ENCODE measurements at places on chromosomes 13 and 19.
A peak's percentile ranks its signal among the peaks of the same experiment; 100 is the strongest.

DNA sequence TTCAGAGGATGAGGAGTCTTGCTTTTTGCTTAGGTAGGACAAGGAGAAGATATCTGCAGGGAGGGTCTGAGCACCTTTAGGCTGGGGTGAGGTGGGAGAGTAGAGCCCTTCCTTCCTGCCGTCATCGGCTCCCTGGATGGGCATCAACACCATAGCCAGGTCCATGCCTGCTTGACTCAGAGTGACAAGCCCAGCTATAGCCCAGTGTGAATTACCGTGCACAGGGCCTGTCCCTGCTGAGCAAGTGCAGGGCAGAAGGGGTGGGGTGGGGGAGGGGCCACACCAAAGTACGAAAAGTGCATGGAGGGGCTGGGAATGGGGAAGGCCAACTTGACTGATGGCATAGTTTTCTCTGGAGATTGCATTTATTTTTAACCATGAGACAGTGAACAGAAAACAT, 30.3 kb upstream of the RNF113B start:
- H3K36me3 ChIP-seq = no peaks in the 10 kb centered on the region
- no peak overlapping the region for H3K4me3 ChIP-seq
- DNase-seq = no peak
- no peaks in the 10 kb centered on the region for H3K27me3 ChIP-seq
- H3K4me1 ChIP-seq = no peaks in the 10 kb centered on the region
- no peak overlapping the region for H3K27ac ChIP-seq

DNA sequence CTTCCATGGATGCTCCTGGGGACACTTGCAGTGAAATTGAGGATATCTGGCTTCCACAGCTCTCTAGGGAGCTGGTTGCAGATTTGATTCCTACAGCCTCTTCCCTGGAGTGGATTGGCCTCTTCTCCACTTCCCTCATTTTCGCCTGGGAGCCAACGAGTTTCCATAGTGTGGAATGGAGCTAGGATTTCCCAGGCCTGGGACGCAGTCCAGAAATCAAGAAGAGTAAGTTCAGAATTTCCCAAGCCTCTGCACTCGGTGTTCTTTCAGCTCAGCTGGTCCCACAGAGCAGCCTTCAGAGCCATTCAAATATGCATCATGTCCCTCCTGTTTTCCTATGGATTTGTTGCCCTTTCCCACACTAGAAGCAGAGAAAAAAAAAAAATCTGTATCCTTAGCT, 68.2 kb downstream of the RAP2A start:
- no peak overlapping the region for H3K27ac ChIP-seq
- no peaks in the 10 kb centered on the region for H3K4me1 ChIP-seq
- DNase-seq = no peak

DNA sequence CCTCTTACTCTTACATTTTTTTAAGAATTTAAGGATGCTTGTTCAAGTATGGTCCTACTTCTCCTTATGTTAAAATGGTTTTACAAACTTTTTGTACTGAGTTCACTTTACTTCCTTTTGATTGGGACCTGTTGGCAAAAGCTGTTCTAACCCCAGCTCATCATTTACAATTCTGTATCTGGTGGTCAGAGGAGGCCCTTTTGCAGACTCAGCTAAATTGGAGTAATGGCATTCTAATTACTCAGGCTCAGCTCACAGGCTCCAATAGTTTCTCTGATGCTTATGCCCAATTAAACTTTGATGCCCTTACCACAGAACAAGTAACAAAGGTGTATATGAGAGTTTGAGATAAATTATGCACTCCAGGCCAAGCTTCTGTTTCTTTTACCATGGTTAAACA, 1632.0 kb downstream of the UQCRFS1 start:
- no peak overlapping the region for H3K4me3 ChIP-seq
- H3K36me3 ChIP-seq = no peaks in the 10 kb centered on the region
- H3K4me1 ChIP-seq = no peaks in the 10 kb centered on the region
- no peak for DNase-seq

GRCh38 chr13:101453784-101454201, 1.3 kb downstream of the ITGBL1 start:
- no peak overlapping the region for H3K4me3 ChIP-seq
- DNase-seq = no peak
- peaks cover 15% of the 10 kb centered on the region for H3K27me3 ChIP-seq
- H3K27ac ChIP-seq = no peak overlapping the region
- H3K36me3 ChIP-seq = no peaks in the 10 kb centered on the region

GRCh38 chr19:14439014-14439413, 5.9 kb downstream of the PKN1 start:
- peaks cover 26% of the 10 kb centered on the region for H3K36me3 ChIP-seq
- DNase-seq = no peak
- peaks cover 32% of the 10 kb centered on the region for H3K4me1 ChIP-seq
- H3K27ac ChIP-seq = no peak overlapping the region
- H3K4me3 ChIP-seq = no peak overlapping the region
- H3K27me3 ChIP-seq = no peaks in the 10 kb centered on the region

- H3K27me3 ChIP-seq = no peaks in the 10 kb centered on the region
- peak overlapping the region; percentile 13 for H3K4me3 ChIP-seq
- no peak for DNase-seq
- peak overlapping the region; percentile 86 for H3K27ac ChIP-seq
- H3K4me1 ChIP-seq = peaks cover 29% of the 10 kb centered on the region
Observed at GRCh38 chr19:29715701-29716581, 880 bp upstream of the C19orf12 start.

GRCh38 chr13:54687173-54687572, 1658.6 kb downstream of the OLFM4 start:
- no peaks in the 10 kb centered on the region for H3K4me1 ChIP-seq
- H3K36me3 ChIP-seq = no peaks in the 10 kb centered on the region
- H3K4me3 ChIP-seq = no peak overlapping the region
- H3K27ac ChIP-seq = no peak overlapping the region
- DNase-seq = no peak
- H3K27me3 ChIP-seq = no peaks in the 10 kb centered on the region

DNA sequence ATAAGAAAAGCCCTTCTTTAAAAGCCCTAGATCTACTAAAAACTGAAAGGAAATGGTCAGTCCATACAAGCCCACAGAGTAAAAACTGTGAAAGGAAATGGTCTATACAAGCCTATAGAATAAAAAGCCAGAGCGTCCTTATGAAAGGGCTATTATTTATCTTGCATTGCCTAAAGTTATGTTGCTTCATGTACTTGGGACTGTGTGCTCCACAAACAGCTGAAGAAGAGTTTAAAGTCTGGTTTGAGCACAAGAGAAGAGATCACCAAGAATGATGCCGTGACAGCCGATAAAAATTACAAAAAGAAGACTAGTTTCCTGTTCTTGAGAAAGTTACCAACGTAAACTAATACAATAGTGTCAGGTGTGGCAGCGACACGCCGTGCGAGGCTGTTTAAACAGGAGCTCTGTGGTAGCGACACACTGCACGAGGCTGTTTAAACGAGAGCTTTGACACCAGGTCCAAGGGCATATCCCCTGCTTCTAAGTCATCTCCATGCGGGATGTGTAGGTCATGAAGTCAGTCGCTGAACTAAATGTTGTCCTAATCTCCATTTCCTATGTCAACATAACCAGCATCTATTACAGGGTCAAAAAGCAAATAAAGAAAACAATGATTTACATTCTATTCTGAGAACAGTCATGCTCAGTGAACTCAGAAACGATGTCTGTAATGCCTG, 24.9 kb downstream of the PCID2 start:
- H3K4me1 ChIP-seq = no peaks in the 10 kb centered on the region
- peaks cover 74% of the 10 kb centered on the region for H3K36me3 ChIP-seq
- H3K27me3 ChIP-seq = no peaks in the 10 kb centered on the region
- no peak overlapping the region for H3K4me3 ChIP-seq

DNA sequence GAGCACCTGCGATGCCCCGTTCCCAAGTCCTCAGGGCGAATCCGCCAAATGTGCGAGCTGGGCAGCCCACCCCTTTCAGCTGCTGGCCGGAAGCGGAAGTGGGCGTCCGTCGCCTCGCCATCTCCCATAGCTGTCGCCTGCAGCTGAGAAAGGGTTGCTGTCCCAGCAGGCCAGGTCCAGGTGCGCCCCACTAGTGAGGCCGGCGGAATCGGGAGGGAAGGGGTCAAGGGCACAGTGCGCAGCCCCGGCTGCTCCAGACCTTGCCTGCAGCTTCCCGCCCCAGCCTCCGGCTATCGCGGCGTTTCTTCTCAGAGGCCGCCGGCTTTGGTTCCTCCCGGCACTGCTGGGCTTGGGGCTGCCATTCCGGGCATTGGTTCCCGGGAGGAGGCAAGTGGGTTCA, at the start of gene ZNF177:
Gene ZNF177 (plus strand): TSS at position 109 of the 400 bp plus-strand sequence. CDS start 15,299 bp downstream, outside the sequence.
- no peak for DNase-seq
- no peak within 1 kb of the TSS for H3K27ac ChIP-seq
- peaks cover 8% of the 10 kb centered on the region for H3K4me1 ChIP-seq

- H3K4me3 ChIP-seq = no peak overlapping the region
- no peak overlapping the region for H3K27ac ChIP-seq
- H3K36me3 ChIP-seq = no peaks in the 10 kb centered on the region
- H3K4me1 ChIP-seq = peaks cover 7% of the 10 kb centered on the region
Observed at GRCh38 chr19:43628646-43629326, 9.4 kb upstream of the ZNF428 start.

DNA sequence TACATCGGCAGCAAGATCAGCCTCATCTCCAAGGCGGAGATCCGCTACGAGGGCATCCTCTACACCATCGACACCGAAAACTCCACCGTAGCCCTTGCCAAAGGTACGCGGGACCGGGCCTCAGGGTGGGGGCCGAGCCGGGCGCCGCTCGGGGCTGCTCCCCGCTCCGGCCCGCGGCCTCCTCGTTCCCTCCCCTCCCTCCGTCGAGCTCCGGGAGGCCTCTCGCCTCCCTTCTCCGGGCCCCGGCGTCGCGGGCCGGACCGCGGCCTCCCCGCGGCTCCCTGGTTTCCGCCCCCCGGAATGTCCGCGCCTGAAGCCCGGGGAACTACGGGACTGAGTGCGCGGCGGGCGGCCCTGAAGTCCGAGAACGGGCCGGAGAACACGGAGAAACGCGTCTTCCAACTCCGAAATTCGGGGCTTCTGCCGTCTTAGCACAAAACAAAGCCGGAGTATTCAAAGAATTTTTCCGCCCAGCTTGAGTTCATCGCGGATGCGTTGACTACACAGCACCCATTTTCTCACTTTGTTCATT, 423 bp downstream of the LSM14A start:
- no peaks in the 10 kb centered on the region for H3K27me3 ChIP-seq
- H3K36me3 ChIP-seq = peaks cover 8% of the 10 kb centered on the region
- peak overlapping the region; percentile 96 for H3K4me3 ChIP-seq
- peaks cover 57% of the 10 kb centered on the region for H3K4me1 ChIP-seq
- peak overlapping the region; percentile 94 for H3K27ac ChIP-seq

GRCh38 chr19:1929021-1929742, 11.8 kb upstream of the CSNK1G2 start:
- DNase-seq = peak; percentile 87
- no peaks in the 10 kb centered on the region for H3K27me3 ChIP-seq
- no peaks in the 10 kb centered on the region for H3K36me3 ChIP-seq
- H3K4me1 ChIP-seq = peaks cover 33% of the 10 kb centered on the region

DNA sequence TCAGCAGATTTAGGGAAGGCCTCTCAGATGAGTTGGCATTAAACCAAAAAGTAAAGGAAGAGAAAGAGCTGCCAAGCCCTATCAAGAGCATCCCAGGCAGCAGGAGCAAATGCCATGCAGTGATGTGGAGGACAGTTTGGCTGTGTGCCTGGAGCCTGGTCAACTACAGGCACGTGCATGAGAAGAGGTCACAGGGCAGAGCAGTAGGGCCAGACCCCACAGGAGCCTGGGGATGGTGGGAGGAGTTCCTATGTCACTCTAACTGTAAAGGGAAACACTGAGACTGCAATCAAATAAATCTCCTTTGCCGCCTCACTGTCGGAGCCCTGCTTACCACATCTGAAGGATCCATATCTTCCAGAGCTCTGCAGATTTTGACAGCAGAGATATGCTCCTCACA, 240.5 kb downstream of the ENOX1 start:
- no peaks in the 10 kb centered on the region for H3K4me1 ChIP-seq
- no peaks in the 10 kb centered on the region for H3K27me3 ChIP-seq
- no peaks in the 10 kb centered on the region for H3K36me3 ChIP-seq
- no peak for DNase-seq
- H3K27ac ChIP-seq = no peak overlapping the region

GRCh38 chr19:34345947-34346351, 19.0 kb upstream of the GPI start:
- DNase-seq = peak; percentile 70
- no peak overlapping the region for H3K4me3 ChIP-seq
- no peak overlapping the region for H3K27ac ChIP-seq
- no peaks in the 10 kb centered on the region for H3K36me3 ChIP-seq
- no peaks in the 10 kb centered on the region for H3K27me3 ChIP-seq

DNA sequence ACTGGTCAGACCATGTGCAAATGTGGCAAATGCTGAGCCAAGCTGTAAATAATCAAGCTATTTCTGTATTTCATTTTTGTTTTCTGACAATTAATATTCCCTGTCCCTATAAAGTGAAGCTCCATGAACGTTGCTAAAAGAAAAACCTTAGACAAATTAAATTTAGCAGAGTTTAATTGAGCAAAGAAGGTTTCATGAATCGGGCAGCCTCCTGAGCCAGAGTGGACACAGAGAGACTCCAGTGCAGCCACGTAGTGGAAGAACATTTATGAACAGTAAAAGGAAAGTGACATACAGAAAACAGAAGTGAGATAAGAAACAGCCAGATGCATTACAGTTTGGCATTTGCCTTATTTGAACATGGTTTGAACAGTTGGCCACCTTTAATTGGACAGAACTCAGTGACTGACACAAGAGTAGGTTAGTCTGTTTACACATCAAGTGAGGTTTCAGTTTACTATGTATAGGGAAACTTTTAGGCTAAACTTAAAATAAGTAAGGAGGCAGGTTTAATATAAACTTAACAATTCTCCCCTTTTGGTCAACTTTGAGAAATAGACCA, 69.7 kb downstream of the UFM1 start:
- no peak overlapping the region for H3K27ac ChIP-seq
- H3K36me3 ChIP-seq = no peaks in the 10 kb centered on the region
- H3K27me3 ChIP-seq = no peaks in the 10 kb centered on the region

GRCh38 chr13:20350382-20350763, 118.3 kb upstream of the GJB6 start:
- H3K4me1 ChIP-seq = no peaks in the 10 kb centered on the region
- no peaks in the 10 kb centered on the region for H3K36me3 ChIP-seq
- no peak overlapping the region for H3K27ac ChIP-seq
- H3K27me3 ChIP-seq = no peaks in the 10 kb centered on the region
- no peak overlapping the region for H3K4me3 ChIP-seq

GRCh38 chr13:64928696-64929499, 2301.2 kb downstream of the PCDH9 start:
- H3K27me3 ChIP-seq = no peaks in the 10 kb centered on the region
- no peaks in the 10 kb centered on the region for H3K4me1 ChIP-seq
- no peak overlapping the region for H3K4me3 ChIP-seq
- H3K36me3 ChIP-seq = no peaks in the 10 kb centered on the region

Measured in B cell (primary cell).